Activated CD4-positive, alpha-beta T cell treated with anti-CD3 and anti-CD28 coated beads for 48 hours (primary cell): ENCODE measurements at places on chromosomes 2 and 18.

DNA sequence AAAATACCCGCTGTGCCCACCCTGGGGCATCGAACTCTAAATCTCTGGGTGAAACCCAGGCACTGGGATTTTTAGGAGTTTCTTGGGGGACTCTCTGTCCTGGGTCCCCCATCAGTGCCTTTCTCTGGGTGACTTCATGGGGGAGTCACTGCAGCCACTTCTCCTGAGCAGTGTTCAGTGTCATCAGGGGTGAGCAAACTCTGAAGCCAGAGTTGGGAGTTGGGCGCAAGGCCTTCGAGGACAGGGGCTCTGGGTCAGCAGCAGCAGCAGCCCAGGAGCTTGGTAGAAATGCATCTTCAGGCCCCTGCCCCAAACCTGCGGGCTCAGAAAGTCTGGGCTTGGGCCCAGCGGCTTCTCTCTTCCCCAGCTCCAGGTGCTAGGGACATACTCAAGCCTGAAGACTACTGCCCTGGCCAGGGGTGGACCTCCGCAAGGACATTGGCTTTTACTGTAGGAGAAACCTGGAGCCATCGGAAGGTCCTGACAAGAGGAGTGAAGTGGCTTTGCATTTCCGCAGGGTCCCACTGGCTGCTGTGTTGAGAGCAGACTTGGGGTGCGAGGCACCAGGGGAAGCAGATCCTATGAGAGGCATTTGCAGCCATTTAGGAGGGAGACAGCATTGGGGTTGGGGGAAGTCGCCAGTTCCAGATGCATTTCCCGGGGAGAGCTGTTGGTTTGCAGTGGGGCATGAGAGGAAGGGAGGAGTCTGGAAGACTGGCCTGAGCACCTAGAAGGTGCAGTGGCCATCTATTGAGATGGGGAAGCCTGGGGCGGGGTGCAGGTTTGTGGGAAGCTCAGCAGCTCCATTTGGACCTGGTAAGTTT, 51.5 kb upstream of the FAHD2A start:
- DNase-seq: no peak

GRCh38 chr2:68926796-68927195, 25.9 kb downstream of the GKN2 start:
- DNase-seq: no peak

DNA sequence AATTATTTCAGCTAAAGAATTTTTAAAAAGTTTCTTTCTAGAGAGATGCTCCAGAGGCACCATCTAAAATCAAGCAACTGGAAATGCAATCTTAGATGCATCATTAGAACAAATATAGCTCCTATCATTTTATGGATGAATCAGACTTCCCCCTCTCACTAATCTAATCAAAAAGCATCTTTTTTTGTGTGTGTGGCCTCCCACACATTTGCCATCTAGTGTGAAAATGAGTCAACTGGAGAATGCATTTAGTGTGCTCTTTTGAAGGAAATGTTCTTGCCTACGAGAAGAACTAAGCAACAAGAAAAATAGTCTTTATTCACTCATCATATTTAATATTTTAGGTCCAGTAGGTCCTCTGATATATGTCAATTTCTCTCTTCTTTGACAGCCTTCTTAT, 39.5 kb upstream of the FIGN start:
- no peak for DNase-seq

DNA sequence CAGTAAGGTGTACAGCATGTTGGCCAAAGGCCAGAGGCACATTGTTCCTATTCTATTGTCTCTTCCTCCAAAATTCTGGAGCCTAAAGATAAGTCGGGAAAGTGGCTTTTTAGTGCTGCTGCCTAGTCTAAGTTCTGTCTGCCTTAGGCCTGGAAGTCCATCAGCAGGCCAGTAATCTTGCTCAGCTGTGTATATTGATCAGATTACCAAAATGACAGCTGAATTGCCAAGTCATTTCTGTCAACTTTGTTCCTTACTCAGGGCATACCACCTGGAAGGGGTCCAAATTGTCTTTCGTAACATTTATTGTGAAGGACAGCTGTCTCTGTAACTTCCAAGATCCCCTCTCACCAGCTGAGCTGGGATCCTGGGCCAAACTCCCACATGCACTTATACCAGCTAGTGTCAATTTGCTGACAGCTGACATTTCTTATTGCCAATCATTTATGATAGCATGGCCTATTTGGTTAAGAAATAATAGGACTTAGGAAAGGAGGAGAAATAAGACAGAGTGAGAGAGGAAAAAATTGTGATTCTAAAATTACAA, 116.8 kb upstream of the FSHR start:
- no peak for DNase-seq

DNA sequence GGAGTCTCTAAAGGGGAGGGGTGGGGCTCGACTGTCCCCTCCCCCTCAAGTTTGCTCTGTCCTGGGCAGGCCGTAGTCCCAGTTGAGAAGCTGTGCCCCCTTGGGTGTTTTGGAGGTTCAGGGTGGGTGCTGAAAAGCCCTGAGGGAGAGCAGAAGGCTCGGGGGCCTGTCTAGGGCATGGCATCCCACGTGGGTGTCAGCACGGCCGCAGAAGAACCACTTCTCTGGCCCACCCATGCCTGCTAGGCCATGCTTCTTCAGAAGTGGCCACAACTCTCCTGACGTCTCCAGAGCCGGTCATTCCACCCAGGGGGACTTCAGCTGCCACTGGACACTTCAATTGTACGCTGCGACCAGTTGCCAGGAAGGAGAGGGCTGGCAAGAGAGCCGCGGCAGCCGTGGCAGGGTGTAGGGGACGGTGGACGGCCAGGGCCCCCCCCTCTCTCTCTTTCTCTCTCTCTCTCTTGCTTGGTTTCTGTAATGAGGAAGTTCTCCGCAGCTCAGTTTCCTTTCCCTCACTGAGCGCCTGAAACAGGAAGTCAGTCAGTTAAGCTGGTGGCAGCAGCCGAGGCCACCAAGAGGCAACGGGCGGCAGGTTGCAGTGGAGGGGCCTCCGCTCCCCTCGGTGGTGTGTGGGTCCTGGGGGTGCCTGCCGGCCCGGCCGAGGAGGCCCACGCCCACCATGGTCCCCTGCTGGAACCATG, at the start of gene INPP5D:
Gene INPP5D (plus strand): TSS at position 546 of the 704 bp plus-strand sequence. CDS start 137 bp downstream, at position 683.
- DNase-seq: peak; percentile 77

DNA sequence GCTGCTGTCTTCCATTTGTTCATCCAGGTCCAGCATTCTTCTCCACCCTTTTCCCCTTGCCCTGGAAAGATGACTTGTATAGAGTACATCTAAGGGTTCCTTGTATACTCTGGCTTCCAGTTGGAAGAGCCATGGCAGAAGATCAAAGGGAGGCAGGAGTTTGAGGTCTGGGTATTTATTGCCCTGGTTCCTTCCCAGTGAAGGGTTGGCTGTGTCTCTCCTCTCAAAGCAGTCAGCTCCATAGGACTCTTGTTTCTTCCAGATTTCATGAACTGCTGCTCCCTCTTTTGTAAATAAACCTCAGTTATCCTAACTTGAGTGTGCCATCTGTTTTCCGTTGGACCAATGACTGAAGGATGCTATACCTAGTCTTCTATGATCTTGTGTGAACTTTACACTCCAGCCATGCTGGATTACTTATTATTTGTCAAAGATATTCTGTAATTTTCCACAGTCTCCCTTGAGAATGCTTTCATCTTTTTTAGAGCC, 6.4 kb downstream of the BBS5 start:
- DNase-seq: no peak

- DNase-seq: no peak
Observed at GRCh38 chr18:13984080-13984479, 68.7 kb upstream of the MC2R start.

DNA sequence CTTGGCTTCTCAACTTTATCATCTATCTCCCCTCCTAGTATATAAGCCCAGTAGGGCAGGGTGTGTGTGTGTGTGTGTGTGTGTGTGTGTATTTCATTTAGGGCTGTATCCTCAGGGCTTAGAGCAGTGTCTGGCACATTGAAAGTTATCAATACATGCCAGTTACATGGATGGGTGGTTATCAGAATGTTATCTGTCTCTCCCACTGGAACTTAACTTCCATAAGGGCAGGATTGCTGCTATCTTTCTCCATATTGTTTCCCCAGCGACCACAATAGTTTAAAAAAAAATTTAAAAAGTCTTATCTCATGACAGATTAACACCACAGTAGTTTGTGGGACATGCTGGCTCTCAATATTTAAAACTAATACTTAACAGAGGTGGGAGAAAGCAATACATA, 488.9 kb downstream of the PLCL1 start:
- no peak for DNase-seq

DNA sequence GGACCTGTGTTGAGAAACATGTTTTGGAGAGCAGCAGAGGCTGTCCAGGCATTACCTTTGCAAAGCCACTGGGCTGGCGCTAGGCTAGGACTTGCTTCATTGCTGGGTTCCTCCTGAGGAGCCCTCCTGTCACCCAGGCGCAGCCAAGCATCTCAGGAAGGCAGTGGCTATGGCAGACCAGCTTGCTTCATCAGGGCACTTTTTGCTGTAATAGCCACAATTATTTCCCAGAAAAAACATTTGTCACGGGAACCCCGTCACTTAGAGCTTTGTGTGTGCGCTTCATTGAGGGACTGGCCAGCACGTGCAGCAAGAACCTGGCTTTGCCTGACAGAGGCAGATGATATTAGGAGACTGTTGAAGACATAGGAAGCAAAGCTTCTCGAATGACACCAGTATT, 36.4 kb downstream of the SLC20A1 start:
- DNase-seq: no peak

GRCh38 chr18:35923939-35924684, 48.4 kb upstream of the RMP24 start:
- DNase-seq: no peak

DNA sequence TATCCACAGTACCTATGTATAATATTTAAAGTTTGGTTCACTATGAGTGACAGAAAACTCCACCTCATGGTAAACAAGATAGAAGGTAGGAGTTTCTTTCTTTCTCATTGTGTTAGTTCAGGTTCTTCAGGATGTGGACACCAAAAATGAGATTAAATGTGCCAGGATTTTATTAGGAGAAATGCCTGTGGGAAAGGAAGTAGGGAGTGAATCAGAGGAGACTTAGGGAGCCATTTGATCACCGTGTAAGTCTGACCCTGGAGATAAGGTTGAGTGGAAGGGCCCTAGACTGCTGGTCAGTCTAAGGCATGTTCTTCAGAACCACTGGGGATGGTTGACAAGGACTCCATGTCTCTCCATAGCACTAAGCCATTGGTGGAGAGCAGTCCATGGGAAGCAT, 8.1 kb downstream of the AOX1 start:
- DNase-seq: no peak

DNA sequence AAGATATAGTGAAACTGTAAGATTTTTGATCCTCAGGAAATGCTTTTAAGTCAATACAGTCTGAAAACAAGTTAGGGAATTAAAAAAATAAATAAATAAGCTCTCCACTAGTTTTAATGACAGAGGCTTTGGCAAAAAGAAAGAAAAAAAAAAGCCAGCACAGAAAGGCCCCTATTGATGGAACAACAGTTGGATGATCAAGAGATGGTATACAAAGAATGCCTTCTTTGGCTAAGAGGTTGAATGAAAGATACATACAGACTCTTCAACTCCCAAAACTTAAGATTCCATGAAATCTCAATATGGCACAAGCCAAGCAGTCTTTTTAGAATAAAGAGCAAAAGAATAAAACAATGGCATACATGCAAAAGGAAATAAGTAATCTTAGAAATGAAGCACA, 64.0 kb upstream of the GALNT5 start:
- no peak for DNase-seq

GRCh38 chr2:130839011-130839780, 2.5 kb downstream of the ARHGEF4 start:
- no peak for DNase-seq
